Stimulated activated CD4-positive, alpha-beta T cell treated with anti-CD3 and anti-CD28 coated beads, Interleukin-12 subunit alpha, Interleukin-12 subunit beta, amount 100 ng/mL, for 48 hours (primary cell): ENCODE measurements at places on chromosomes 6 and 20.

GRCh38 chr20:47576516-47577033 is 74.9 kb downstream of the NCOA3 start:
- DNase-seq: no peak

- no peak for DNase-seq
Measured at GRCh38 chr6:108589244-108589791, 28.6 kb downstream of the FOXO3 start.

- no peak for DNase-seq
Measured at GRCh38 chr20:37356387-37356786, 10.4 kb downstream of the SRC start.

- DNase-seq: no peak
Measured at GRCh38 chr6:28811873-28812272, 111.9 kb downstream of the TRIM27 start.

- DNase-seq: no peak
Measured at GRCh38 chr6:40232698-40233097, 298.4 kb upstream of the MOCS1 start.

DNA sequence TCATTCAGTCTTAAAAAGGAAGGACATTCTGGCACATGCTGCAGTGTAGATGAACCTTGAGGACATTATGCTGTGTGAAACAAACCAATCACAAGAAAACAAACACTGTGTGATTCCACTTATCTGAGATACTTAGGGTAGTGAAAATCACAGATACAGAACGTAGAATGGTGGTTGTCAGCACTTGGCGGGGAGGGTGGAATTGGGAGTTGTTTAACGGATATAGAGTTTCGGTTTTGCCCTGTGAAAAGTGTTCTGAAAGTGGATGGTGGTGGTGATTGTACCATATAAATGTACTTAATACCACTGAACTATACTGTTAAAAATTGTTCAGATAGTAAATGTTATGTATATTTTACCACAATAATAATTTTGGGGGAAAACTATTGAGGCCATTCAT is 18.4 kb downstream of the KAT14 start:
- no peak for DNase-seq

DNA sequence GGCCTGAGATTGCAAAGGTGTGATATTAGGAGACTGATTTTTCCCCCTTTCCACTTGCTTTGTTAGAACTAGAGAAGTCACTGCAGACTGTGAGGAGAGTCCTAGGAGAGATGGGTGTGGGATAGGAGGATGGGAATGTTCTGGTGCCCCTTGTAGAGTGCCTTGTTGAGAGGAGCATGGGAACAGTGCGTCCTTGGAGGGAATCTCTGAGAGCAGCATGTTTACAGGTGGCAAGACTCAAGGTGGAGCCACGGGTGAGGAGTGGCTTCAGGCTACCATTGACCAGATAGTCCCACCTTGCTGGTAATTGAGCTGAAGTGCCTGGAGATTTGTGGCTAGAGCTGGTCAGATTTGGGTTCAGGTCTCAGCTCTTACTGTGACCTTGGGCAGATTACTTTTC is 6.0 kb downstream of the PLCG1 start:
- DNase-seq: no peak

DNA sequence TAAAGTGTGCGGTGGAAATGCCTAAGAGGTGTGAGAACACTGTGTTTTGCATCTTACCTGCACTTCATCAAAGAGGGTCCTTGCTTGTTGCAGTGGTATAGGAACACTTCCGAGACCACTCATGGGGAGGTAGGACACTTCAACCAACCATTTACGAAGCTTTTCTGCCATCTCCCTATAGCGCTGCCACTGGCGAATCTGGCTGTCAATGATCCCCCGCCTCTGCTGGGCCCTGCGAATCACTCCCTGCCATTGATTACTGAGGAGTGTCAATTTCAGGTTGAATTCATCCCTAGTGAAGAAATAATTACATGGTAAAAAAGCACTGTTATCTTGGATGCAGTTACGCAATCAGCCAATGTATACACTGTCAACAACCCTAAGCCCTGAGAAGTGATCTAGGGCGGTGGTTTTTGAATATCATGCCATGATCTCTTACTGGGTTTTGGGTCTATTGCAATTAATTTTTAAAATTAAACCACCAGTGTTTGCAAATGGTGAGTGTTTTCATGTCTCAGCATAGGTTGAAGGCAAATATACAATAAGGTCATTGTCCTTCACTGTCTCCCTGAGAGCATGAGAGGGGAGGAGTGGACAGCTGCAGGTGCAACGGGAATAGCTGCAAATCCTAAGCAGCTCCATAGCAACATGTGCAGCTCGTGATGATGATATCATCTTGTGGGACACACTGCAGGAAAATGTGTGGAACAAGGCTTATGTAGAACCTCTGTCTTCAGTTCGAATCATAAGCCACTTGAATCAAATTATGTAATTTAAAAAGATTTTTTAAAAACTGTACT is 400.6 kb downstream of the ESR1 start:
- no peak for DNase-seq

DNA sequence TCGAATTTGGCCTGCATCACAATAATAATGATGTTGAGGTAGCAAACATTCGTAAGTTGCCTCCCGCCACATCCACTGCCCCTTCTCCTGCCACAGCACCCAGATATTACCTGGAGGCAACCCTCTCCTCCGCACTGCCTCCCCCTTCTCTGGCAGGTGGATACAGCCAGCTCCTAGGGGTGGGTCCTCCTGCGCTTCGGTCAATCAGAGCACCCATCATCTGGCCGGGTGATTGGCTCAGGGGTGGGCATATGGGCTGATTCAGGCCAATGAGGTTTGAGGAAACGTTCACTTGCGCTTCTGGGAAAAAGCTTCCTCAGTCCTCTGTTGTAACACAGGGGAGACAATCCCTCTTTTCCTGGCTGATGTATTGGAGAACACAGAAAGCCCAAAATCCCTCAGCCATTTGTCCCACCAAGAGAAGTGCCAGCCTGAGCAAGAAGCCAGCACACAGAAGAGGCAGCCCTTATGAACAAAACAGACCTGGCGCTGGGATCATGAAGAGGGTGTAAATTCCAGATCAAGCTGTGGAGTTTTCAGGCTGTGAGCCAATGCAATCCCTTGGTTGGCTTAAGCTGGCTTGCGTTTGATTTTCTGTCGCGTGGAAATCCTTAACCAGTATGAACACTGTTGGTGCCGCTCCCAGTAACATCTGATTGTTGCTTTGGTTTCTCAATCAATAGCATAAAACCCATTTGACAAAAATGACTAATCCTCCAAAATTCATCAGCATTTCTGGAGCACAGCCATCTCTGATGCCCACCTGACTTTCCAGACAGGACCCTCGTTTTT is 82.2 kb downstream of the PRDM1 start:
- no peak for DNase-seq

DNA sequence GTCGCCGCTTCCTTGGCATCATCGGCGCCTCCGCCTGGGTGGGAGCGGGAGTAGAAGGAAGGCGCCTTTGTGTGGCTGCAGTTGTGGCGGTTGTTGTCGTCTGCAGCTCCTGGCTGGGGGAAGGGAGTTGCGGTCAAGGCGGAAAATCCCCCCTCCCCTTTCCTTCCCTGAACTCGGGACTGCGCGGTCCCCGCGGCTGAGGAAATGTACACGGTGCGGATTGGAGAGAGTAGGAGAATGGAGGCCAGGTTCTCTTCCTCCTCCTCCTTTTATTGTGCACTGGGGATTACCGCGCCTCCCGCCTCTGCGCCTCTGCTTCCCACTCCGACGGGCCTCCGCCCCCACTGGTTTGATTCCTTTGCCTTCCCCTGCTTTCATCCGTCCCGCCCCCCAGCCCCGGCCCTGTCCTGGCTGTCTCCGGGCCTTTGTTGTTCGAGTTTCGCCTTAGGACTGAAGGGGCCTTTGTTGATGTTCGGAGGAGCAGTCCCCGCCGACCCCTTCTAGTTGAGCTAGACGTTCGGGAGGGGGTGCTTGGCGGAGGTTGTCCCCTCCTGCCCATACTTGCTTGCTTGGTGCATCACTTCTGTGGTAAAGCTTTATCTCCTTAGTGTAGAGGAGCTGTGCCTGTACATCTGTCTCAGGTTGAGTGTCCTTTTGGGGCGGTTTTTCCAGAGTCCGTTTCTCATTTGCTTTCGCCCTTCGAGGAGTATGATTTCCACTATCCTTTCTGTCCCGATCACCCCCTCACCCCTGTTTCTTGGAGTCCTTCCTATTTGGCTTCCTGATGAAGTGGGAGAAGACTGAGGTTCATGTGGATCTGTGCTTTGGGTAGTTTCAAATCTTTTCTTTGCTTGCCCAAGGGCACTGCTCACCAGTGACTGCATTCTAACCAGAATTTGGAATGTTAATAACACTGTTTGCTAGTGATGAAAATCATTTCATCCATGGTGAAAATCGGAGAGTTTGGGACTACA is 764 bp downstream of the ZNF292 start:
- DNase-seq: peak; percentile 30

DNA sequence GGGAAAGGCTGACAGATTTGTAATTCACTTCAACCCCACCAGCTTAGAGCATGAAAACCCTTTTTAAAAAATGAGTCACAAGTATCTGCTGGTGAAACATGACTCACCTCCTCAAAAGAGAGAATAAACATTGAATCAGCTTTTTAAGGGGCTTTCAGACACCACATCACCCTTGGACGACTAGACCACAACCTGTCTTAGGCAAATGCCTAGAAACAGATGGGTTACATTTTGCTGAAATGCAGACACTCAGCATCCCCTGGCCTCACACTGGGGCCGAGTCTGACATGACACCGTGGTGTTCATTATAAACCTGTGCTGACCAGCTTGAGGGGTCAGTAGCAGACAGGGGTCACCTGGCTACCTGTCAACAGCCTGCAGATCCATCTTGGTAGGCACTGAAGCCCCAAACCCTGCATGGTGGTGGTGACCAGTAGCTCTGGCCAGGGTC is 175.3 kb upstream of the CST7 start:
- no peak for DNase-seq

- DNase-seq: no peak
Measured at GRCh38 chr20:17612992-17613327, 43.1 kb downstream of the DSTN start.

DNA sequence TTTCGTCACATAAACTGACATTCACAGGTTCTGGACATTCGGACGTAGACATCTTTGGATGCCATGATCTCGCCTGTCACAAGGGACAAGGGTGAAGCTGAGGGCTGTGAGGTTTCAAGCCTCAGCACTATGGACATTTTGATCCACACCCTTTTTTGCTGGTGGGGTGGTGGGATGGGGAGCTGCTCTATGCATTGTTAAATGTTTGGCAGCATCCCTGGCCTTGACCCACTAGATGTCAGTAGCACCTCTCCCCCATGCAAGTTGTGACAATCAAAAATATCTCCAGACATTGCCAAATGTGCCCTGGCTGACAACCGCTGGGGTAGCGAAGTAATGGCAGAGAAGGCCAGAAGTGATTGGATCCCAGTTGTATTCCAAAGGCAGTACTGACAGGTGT is 229.4 kb downstream of the TSHZ2 start:
- DNase-seq: no peak

DNA sequence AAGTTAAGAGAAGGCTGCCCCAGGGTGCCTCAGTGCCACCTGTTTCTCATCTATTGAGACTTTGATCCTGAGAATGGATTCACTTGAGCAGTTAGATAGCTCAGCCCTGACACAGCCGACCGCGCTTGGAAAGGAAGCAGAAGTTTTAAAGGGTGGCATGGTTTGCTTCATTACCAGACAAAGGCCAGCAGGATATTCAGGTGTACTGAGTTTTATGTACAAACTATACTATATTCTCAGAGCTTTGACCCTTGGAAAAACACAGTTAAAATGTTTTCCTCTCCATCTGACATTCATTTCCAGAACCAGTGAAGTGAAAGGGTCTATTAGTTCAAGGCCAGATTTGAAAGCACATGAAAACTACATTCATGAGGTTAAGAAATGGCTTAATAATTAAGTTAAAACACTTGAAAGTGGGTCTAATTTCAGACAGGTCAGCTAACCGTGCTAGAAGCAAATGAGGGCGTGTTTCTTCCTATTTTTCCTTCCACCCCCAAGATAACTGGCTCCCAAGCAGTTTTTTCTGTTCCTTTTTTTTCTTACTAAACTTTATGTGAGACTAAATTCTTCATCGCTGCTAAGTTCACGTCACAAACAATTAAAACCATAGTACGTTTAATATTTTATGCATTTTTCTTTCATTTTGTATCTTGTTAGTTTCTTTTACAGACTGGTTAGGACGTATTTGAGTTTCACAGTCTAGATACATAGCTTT is 385.3 kb upstream of the SOX4 start:
- DNase-seq: no peak

DNA sequence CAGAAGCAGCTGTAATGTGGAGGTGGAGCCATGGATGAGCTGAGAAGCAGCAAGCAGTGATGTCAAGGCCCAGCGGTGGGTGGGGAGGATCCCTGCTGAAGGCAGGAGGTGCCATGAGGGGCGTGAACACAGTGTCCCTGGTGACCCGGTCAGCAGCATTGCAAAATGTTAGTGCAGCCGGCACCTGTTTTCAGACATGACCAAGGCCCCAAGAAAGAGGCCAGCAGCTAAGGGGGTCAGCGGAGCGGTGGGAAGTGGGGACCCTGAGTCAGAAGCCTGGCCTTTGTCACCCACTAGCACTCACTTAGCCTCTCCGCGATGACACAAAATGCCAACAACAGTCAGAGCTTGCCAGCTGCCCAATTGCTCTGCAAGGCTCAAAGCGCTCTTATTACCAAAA is 51.9 kb downstream of the TMEM242 start:
- DNase-seq: no peak

GRCh38 chr6:138499303-138500018 is at the start of gene NHSL1:
TSS of gene NHSL1 (minus strand) at chr6:138499494. CDS start at chr6:138499290, 204 bp downstream.
- DNase-seq: no peak

GRCh38 chr20:6053776-6054688 is at the start of gene LRRN4:
TSS of gene LRRN4 (minus strand) at chr20:6054060. CDS start at chr20:6052799, 1,261 bp downstream.
- DNase-seq: no peak

DNA sequence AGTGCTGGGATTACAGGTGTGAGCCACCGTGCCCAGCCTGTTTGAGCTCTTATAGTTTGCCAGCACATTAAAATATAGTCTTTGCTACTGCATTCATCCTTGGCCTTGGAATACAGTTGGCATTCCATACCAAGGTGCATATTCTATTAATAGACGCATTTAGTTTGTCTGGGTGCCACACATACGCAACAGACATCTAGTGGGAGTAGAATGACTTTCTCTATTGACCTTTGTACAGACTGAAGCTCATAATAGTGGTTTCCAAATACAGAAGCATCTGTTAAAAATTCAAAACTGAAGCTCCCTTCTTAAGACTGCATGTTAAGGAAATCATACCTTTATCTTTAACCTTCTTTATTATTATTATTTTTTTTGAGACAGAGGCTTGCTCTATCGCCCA is 46.7 kb upstream of the FNDC1 start:
- DNase-seq: no peak

DNA sequence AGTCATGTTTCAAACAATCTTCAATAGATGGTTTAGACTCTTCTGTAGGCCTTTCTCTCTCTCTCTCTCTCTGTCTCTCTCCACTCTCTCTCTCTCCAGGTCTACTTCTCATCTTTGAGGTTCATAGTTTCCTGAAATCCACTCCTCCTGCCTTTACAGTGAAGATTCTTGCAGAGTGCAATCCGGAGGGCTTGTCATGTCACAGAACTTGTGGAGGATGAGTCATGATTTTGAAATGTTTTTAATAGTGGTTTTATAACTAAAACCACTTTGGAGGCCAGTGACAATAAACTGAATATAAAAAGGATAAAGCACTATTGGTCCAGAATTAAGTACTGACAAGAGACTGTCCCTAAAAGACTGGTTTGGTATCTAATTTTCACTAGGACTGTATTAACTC is 156.3 kb downstream of the KIF6 start:
- no peak for DNase-seq

GRCh38 chr20:51985013-51985415 is 182.7 kb upstream of the SALL4 start:
- no peak for DNase-seq

- DNase-seq: no peak
Measured at GRCh38 chr6:24376871-24377270, 19.0 kb upstream of the DCDC2 start.

- no peak for DNase-seq
Measured at GRCh38 chr20:36305602-36306551, at the start of gene DLGAP4. TSS of gene DLGAP4 (plus strand) at chr20:36306339. CDS start at chr20:36431718, 125,379 bp downstream.
